Activated B cell treated with CpG ODN at 0.5 μM for 24 hours (primary cell): ENCODE measurements at places on chromosomes 2 and 18. TPM values are rescaled to one million over a fixed set of nuclear protein-coding genes. Genes with fewer than 3 reads are reported as not detected.

The KCNE4 gene
- not detected in 2 replicates for total RNA-seq

The MEP1B gene
- 0.09 TPM in 1 of 2 replicates, not detected in the other for total RNA-seq

The NTSR2 gene
- total RNA-seq, result not detected in 2 replicates

GRCh38 chr18:12637393-12637792 lies 20.5 kb downstream of the SPIRE1 start:
- DNase-seq, result no peak
